Fibroblast of lung (primary cell): ENCODE measurements at places on chromosomes 11 and 22.

- no peak for DNase-seq
Measured at GRCh38 chr11:1175461-1176223, 17.9 kb downstream of the MUC5AC start.

- no peak for DNase-seq
Measured at GRCh38 chr22:45185718-45186514, 22.2 kb downstream of the NUP50 start.

GRCh38 chr11:69818231-69818602, 999 bp downstream of the FGF3 start:
- DNase-seq = no peak

DNA sequence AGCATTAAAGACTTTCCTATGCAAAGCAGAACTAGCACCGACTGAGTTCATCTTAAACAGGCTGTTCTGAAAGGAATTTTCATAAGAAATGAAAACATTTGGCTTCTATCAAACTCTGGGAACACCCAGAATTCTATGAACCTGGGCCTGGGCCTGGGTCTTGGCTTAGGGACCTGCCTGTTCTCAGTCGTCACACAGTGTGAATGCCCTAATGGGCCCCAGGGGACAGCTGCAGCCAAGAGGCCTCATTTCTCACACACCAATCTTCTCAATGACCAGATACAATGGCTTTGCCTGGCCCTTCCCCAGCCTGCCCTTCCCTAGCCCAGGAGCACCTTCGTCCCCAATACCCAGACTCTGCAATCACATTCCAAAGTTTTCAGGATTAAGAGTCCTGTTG, 234.9 kb upstream of the ARHGAP20 start:
- no peak for DNase-seq

DNA sequence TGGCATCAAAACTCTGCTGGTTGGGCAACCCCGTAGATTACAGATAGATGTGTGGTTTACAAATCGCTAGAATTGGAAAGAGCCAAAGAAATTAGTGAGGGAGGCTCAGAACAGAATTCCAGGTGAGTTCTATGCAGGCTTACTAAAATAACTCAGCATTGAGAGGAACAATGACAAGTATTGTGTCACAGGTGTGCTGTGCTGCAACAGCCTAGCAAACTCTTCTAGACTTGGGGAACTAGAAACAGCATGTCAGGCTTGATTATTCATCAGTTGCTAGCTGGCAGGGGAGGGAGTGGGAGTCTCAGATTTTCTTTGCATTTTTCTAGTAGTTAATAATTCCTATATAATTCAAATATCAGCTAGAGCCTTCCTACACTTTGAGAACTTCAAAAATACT, 26.3 kb upstream of the RASD2 start:
- no peak for DNase-seq

DNA sequence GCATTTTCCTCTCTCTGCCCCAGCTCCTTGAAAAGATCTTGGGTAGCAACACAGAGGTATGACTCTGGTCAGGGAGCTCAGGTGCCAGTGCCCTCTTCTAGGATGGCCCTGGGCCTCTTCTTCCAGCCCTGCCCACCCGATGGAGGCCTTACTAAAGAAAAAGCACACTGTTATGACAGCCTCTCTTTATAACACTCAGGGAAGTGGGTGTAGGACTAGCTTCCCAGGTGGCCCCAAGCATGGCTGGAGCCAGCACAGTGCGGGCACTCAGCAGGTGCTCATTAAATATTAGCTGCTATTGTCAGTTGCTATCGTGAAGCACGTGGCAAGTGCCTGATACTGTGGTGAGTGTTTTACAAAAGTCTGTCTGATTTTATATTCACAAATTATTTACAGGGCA, 127.2 kb upstream of the B3GAT1 start:
- no peak for DNase-seq

DNA sequence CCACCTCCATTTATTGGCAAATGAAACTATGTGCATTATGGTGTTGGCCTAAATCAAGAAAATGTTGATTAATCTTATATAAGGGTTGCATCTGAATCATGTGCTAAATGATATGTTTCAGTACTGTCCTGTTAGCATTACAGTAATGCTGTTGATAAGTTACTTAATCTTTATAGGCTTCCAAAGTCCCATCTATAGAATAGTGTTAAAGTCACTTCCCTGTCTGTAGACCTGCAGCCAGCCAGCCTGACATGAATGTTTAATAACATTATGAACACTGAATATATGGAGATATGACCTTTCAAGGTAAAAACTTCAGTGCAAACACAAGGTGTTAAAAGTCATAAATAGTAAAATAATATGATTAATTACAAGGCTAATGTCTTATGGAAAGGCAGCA, 3.6 kb upstream of the TOM1 start:
- DNase-seq = no peak
